Panc1 (cell line): ENCODE measurements at places on chromosomes 2 and 18. TPM values are rescaled to one million over a fixed set of nuclear protein-coding genes. Genes with fewer than 3 reads are reported as not detected.

The RAPGEF4 gene
- total RNA-seq = 0.62 TPM

The CELF4 gene
- total RNA-seq = not detected

The CTAGE1 gene
- total RNA-seq = not detected

DNA sequence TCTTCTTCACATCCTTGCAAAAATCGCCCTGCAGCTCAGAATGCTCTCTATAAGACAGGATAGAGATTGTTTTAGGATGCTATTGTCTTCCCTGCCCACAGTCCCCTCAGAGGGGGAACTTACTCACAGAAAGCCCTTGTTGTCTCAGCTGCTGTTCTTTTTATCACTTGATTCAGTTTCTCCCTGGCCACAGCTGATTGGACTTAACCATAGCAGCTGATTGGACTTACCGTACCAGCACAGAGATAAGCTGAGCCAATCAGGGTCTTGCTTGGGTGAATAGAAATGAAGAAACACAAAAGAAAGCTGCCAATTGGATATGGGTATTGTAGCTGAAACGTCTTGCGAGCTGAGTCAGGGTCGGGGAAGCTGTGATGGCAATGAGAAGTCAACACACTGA, 194.2 kb upstream of the MEX3C start:
- H3K4me1 ChIP-seq = no peaks in the 10 kb centered on the region
- H3K27me3 ChIP-seq = no peaks in the 10 kb centered on the region
- no peak overlapping the region for H3K27ac ChIP-seq
- H3K36me3 ChIP-seq = no peaks in the 10 kb centered on the region
- DNase-seq = no peak
- H3K4me3 ChIP-seq = no peak overlapping the region

- DNase-seq = no peak
- no peaks in the 10 kb centered on the region for H3K27me3 ChIP-seq
These were observed 83.1 kb downstream of the PTH2R start for GRCh38 chr2:208489687-208490086.

- H3K4me1 ChIP-seq = peaks cover 20% of the 10 kb centered on the region
- H3K36me3 ChIP-seq = peaks cover 7% of the 10 kb centered on the region
- H3K27me3 ChIP-seq = no peaks in the 10 kb centered on the region
- H3K27ac ChIP-seq = peak within 1 kb of the TSS; percentile 89
These were observed at the start of gene MXD1 for GRCh38 chr2:69914950-69915945. TSS of gene MXD1 (plus strand) at chr2:69915109. CDS start at chr2:69915331, 222 bp downstream.

DNA sequence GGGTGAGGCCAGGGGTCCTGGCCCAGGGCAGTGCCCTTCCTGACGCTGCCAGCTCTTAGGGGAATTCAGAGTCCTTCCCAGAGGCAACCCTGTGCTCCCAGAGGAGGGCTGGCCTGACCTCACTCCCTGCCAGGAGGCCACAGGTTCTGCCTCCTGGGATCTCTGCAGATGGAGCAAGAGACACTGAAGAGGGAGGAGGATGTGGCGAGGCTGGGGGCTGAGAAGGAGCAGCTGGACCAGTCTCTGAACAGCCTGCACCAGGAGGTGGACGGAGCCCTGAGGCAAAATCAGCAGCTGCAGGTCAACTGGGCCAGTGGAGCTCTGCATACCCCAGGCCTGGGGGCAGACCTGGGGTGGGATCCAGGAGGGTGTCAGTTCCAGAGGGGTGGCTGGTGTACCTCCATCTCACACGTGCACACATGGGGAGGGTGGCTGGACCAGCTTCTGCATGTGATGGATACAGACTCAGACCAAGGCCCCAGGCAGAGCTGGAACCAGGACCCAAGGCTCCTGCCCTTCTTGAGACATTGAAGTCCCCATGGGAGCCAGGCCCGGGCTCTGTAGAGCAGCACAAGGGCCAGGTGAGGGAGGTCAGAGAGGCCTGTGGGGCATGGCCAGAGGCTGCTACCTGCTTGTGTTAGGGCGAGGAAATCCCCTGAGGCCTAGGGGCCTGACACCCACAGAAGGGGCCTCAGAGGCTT, 9.7 kb upstream of the SNED1 start:
- no peaks in the 10 kb centered on the region for H3K36me3 ChIP-seq
- H3K27me3 ChIP-seq = no peaks in the 10 kb centered on the region
- DNase-seq = no peak
- H3K27ac ChIP-seq = no peak overlapping the region
- no peak overlapping the region for H3K4me3 ChIP-seq

DNA sequence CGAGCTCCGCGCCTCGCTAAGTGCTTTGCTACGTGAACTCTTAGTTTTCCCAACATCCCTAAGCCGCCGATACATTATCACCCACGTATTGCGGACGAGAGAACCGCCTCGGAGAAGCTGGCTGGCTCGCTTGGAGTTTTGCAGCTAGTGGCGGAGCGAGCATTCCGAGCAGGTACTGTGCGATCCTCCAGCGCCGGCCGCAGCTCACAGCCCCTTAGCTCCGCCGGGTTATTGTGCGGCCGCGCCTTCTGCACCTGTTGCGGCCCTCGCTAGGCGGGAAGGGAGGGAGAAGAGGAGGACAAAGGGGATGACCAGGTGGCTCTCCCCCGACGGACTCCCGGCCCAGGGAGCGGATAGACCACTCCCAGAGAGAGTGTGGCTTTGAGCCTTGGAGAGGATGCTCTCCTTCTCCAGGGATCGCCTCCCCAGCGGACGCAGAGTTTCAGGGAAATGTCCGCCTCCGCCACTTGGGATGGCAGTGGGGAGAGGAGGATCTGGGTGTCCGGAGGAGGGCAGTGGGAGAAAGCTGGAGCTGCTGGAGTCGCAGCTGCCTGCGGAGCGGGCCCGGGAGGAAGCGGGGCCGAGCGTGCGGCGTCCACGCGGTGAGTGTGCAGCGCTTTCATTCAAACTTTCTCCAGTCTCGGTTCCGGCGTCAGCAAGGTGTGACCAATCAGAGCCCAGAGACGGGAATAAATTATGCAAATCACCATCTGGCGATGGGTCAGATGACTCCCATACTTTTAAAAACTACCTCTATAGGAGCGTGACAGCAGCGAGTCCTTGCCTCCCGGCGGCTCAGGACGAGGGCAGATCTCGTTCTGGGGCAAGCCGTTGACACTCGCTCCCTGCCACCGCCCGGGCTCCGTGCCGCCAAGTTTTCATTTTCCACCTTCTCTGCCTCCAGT, at the start of gene LIPG:
LIPG (plus strand) TSS at position 769 of the 905 bp plus-strand sequence. CDS start 252 bp downstream, outside the sequence.
- peak within 1 kb of the TSS; percentile 54 for H3K27ac ChIP-seq
- DNase-seq = peak; percentile 87
- H3K27me3 ChIP-seq = no peaks in the 10 kb centered on the region
- no peaks in the 10 kb centered on the region for H3K36me3 ChIP-seq
- H3K4me1 ChIP-seq = no peaks in the 10 kb centered on the region; the same call in 1 of the 2 replicates
